ENCODE measurements at places on chromosomes 5 and 9.

- DNase-seq, result no peak
Observed at GRCh38 chr5:109575506-109575905, 114.2 kb upstream of the MAN2A1 start.

DNA sequence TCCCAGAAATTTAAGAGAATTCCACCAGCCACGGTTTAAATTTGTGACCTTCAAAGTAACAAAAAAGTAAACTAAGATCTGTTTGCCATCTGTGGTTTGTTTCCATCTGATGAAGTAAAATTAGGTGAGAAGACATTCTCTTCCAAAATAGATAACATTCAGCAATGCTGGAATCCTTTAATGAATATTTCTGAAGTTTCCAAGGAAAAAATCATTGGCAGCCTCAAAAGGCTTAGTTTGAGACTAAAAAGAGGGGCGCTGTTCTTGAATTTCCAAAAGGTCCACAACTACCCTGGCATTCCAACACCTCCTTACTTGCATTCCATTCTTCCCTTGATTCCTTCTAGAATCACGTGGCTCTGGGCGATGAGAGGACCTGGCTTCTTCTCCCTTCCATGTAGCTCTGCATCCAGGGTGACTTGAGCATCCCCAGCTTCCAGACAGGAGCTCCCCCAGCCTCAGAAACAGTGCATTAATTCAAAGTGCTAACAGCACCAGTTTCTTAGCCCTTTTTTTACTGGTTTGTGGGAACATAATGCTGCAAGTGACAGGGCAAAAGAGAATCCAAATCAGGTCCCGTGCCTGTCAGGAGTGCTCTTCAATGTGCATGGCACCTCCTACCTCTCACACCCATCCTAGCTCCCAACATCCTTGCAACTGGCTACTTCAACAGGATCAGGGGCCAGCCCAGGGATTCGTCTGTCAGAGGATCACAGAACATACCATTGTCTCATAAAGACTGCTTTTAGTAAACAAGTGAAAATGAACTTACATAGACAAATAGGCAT, 191.5 kb upstream of the S1PR3 start:
- DNase-seq, result no peak

DNA sequence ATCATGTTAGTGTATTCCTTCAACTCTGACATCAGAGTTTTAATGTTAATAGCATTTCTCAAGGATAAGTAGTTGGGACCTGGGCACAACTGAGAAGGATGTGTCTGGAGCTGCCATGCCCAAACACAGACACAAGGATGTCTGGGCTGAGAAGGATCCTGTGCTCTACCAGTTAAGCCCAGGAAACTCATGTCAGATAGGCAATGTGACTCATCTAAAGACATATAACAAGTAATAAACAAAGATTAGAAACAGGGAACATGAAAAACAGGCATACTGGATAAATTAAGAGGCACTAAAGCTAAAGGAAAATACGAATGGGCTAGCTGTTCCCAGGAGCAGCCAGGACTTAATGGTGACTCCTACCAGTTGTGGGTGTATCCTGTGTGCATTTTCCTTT, 9.1 kb upstream of the EGFLAM start:
- DNase-seq, result no peak

DNA sequence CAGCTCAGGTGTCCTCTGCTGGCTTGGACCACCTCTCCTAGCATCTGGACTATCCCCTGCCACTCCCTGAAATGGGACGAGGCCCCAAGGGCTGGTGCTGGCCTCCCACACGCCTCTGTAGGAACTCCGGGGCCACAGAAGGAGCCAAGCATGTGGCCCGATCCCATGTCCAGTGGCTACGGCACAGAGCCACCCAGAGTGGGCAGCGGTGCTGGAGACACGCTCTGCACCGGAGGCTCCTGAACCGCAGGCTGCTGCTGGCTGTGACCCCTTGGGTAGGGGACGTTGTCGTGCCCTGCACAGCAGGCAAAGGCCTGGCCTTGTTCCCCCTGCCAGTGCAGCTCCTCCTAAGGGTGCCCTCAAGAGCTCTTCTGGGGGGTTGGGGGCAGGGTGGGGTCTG, 6.4 kb upstream of the CARD9 start:
- DNase-seq, result no peak

DNA sequence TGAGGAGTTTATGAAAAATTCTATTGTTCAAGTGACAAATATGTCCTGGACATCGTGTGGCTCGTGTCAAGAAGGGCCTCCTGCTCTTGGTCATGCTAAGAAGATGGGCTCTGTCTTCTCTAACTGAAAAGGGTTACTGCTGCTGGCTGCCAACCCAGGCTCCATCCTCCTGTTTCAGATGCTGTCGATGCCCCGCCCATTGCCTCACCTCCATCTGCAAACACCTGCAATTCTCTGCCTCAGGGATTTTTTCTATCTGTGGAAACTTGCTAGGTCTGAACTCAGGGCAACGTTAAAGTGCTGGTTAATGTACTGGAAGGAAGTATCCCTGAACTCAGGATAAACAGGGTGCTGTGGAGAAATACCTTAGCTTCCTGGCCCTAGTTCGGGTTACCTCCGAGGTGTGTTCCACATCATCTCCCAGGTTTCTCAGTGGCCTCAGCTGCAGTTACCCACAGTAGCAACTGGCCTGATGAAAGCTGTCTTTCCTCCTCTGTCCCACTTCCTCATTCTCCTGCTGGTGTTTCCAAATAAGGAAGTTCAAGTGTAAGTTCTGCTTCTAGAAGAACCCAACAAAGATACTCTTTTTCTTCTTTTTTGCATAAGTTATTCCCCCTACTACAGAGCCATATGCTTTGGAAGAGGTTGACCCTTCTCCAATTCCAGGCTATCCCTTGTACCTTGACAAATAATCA, 151.7 kb upstream of the SMIM23 start:
- no peak for DNase-seq

- no peak for DNase-seq
Observed at GRCh38 chr5:164353155-164353554, 847.7 kb downstream of the MAT2B start.

DNA sequence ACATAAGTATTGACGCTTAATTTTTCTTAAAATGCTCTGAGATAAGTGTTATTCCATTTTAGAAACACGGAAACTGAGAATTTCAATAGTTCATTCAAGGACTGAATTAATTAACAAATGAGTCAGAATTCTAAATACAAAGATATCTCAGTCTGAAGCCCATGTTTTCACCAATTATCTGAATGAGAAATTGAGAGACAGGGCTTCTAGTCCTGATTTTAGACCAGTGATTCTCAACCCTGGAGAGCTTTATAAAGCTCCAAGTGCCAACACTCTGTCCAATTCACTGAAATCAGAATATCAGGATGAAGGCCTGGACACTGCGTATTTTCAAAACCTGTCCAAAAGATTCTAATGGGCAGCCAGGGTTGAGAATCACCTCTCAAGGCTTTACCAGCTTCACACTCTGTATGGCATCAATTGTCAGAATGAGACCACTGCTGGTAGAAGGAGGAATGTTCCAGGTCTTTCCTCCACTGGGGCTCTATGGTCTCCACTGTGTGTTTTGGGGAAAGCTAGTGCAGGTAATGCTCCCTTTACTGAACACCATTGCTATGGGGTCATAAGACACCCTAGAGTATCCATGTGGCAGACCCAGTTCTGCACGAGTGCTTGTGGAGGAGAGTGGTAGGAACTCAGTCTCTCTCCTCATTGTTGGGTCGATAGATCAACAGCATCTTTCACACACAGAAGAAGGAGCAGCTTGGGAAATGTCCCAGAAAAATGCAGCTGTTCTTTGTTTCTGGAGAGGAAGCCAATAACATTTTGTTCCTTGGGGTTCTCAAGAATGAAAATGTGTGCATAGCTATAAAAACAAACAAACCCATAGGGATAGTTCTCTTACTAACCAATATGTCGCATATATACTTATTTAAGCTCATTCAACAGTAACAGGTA, 99.7 kb upstream of the OSMR start:
- DNase-seq, result no peak

DNA sequence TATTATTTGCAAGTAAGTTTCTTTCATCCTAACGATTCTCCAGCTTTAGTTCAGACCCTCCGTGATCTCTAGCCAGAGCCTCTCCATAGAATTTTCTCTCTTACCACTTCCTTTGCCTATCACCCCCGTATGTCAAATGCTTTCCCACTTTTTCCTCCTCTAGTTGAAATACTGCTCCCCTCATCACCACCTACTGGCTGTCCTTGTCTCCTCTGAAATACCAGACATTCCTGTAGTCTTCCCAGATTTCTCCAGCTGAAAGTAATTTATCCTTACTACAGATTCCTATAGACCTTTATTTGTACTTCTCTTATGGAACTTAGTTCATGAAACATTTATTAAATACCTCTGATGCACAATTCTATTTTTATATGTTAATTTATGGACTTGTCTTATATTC, 36.0 kb upstream of the GLIPR2 start:
- DNase-seq, result no peak

DNA sequence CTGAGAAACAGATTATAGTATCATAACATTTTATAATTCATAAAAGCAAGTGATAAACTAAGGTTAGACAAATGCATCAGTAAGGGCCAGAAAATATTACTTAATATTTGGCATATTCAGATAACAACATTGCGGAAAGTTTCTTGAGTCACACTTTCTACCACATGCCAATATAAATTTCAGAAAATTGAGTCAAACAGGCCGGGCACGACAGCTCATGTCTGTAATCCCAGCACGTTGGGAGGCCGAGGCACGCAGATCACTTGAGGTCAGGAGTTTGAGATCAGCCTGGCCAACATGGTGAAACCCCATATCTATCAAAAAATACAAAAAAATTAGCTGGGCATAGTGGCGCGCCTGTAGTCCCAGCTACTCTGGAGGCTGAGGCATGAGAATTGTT, 47.1 kb downstream of the SLC38A9 start:
- no peak for DNase-seq

DNA sequence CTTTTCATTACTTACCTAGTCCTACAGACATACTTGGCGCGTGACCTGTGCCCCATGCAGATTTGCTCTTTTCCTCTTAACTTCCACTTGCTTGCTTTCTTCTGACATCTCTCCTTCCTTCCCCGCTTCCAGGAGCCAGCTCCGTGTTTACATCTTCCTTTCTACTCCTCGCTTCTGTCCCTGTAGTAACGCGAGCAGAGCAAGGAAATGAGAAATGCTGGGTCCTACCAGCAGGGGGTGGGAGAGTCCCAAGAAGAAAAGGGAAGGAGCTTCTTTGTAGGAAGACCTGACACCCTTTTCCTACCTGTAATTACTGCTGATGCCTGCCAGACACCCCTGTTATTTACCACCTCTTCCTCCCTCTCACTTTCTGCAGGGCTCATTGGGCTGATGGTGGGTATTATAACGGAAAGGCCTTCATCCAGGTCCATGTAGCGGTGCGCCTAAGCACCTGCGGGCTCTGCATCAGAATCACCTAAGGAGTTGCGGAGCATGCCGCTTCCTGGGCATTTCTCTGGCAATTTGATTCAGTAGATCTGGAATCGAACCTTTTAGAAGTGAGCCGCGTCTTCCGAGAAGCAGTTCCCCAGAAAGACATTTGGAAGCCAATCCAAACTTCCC, 1260.8 kb upstream of the WWC1 start:
- no peak for DNase-seq

GRCh38 chr9:318646-319045, 104.0 kb downstream of the DOCK8 start:
- no peak for DNase-seq

DNA sequence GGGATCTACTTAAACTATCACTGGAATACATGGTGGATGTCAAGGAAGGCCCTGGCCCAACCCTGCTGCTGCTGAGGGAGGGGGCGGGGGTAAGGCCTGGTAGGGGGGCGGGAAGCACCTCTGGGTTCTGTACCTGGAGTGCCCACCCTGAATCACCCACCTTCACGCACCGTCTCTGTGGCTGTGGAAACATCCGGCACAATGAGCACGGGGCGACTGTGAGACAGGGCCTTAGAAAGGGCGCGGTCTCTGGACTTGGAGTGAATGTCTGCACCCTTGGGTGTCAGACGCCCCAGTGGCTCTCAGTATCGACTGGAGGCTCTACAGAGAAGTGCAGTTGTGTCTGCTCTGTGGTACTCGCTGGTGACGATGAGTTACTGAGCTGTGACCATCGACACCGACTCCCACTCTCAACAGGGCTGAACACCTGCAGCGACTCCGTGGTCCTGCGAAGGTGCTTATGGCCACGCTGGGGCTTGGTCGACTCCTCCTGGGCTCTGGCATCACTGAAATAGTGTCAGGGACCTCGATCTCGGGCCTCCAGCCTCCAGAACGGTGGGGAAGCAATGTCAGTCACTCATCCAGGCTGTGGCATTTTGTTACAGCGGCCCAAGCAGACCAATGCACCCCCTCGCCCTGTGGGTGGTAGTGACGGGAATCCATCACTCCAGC, 25.5 kb upstream of the SLC6A19 start:
- no peak for DNase-seq

GRCh38 chr5:169142264-169142970, 158.5 kb downstream of the SLIT3 start:
- no peak for DNase-seq

DNA sequence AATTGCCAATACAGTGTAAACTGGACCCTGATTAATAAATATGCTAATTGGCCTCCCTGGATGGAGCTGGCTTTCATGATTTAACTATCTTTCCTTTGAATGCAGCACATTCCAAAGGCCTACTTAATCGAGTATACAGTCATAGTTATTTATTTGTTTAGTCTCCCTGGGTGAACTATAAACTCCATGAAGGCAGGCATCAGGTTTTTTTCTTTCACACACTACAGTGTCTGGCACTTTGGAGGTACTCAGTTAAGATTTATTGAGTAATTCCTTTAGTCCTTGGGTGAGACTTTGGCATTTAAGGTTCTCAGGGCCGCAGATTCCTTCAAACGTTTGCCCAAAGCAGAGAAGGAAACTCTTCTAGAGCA, 20.5 kb downstream of the RUSC2 start:
- DNase-seq, result no peak

DNA sequence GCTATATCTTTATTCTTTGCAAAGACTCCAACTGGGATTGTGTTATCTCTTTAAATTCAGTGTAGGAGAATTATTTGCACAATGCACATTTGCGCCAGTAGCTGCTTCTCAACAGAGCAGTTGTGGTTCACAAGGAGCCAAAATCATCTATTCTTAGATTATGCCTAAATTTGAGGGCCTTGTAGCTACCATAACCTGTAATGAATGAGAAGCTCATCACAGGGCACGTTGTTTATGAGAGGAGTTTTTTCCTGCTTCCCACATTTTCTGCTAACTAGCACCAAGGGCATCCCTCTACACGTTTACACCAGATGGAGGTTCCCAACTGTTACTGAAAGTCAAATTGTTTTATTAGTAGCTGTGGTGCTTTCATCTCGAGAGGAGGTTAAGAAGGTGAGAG, 322.4 kb downstream of the TMEM161B start:
- DNase-seq, result no peak

Data from amygdala (tissue), 56 donors.